Thyroid gland (tissue), 4 donors: ENCODE measurements at places on chromosomes 5 and 9. TPM values are rescaled to one million over a fixed set of nuclear protein-coding genes. Genes with fewer than 3 reads are reported as not detected.

PRELID2 gene
- 27.9 TPM for total RNA-seq

EGFL7 gene
- total RNA-seq = 143 TPM

CARTPT gene
- not detected for total RNA-seq

SPATA31C1 gene
- not detected for total RNA-seq

CDO1 gene
- 19.5 TPM for total RNA-seq

EIF4E1B gene
- not detected for total RNA-seq

TSLP gene
- 0.11 TPM for total RNA-seq

OR13J1 gene
- total RNA-seq = not detected

DNA sequence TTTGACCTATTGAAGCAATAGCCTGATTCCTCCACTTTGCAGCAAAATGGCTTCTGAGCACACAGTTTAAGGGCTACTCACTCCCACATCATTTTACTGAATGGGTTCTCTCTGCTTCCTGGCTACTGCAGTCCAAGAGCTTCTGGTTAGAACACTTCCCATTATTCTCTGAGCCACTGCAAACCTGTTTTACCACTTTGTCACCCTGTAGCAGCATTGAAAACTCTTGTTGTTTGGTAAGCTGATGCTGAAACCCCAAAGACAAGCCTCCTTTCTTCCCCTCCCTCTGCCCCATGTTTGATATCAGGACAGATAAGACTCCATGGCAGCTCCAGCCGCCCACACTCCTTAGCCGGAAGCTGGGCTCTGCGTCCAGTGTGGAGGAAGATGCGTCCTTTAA lies 84.4 kb upstream of the RARS1 start:
- peaks cover 9% of the 10 kb centered on the region for H3K36me3 ChIP-seq
- no peaks in the 10 kb centered on the region for H3K27me3 ChIP-seq
- no peak overlapping the region for H3K27ac ChIP-seq
- no peaks in the 10 kb centered on the region for H3K4me1 ChIP-seq
- peak; percentile 29 for DNase-seq
- H3K4me3 ChIP-seq = no peak overlapping the region

DNA sequence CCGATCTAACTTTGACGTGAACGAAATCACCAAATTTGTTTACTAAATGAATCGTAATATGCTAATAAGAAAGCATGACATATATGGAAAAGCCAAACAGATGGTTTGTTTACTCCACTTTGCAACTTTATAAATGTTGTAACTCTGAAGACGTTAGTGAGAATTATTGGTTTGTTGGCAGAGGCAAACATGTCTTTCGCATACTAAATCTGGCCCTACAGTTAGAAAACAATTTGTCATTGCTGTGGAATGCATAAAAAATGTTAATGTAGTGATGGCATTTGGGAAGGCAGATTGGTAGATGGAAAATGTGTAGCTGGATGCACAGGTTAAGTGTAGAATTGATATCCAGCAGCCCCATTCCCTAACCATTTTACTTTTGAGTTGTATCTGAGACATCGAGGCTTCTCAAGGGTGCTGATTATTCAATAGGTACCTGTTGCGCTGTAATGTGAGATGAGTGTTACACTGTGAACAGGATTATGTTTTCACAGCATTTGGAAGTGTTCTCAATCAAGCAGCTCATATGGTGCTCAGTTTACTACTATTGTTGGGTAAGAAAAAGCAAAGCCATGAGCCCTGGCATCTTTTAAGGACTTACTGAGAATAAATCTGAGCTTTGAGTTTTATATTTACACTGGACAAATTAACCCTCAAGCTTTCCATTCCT lies 444.8 kb downstream of the BNC2 start:
- no peak for DNase-seq
- no peaks in the 10 kb centered on the region for H3K27me3 ChIP-seq
- no peaks in the 10 kb centered on the region for H3K4me1 ChIP-seq
- no peaks in the 10 kb centered on the region for H3K36me3 ChIP-seq

DNA sequence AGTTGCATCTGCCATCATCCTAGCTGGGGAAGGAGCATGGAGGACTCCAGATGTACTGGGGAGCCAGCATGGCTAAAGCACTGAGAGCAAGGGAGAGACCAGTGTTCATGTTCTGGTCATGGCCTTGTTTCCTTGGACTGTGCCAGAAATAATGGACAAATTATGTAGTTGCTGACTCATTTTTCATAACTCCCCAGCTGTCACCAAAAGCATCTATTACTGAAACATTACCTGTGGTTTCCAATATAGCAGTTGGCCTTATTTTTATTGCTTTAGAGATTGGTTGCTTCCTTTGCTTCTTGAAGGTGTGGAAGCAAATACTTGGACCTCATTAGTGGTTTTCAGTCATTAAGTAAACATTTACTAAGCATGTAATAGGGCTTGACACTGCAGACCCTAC lies 11.3 kb downstream of the RALGPS1 start:
- no peak overlapping the region for H3K27ac ChIP-seq
- no peaks in the 10 kb centered on the region for H3K36me3 ChIP-seq
- no peak for DNase-seq
- no peaks in the 10 kb centered on the region for H3K27me3 ChIP-seq

DNA sequence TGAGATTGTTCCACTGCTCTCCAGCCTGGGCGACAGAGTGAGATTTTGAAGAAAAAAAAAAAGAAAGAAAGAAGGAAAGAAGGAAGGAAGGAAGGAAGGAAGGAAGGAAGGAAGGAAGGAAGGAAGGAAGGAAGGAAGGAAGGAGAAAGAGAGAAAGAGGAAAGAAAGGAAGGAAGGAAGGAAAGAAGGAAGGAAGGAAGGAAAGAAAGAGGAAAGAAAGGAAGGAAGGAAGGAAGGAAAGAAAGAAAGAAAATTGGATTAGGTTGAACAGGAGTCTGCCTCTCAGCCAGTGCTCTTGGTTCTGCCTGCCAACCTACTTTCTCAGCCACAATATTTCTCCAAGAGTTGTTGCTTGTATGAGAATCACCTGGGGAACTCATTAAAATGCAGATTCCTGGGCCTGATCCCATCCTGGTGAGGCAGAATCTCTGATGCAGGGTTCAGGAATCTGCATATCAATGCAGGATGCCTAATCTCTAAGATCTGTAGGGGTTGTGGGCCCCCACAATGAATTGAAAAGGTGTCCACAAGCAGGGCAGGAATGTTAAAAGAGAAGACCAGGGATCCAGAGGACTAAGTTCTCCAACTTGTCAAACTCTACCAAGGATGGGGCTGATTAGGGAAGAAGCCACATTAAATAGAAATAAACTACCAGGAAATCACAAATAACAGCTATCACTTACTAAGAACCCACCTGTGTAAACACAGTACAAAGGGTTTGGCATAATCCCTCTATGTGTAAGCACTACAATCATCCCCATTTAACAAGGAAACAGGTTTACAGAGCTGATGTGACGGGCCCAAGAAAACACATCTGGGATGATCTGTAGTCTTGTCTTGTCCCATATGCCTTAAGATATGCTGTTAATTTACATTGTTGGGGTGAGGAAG lies 23.4 kb upstream of the GALNT10 start:
- no peak overlapping the region for H3K27ac ChIP-seq
- DNase-seq = no peak
- no peaks in the 10 kb centered on the region for H3K4me1 ChIP-seq
- no peaks in the 10 kb centered on the region for H3K36me3 ChIP-seq

DNA sequence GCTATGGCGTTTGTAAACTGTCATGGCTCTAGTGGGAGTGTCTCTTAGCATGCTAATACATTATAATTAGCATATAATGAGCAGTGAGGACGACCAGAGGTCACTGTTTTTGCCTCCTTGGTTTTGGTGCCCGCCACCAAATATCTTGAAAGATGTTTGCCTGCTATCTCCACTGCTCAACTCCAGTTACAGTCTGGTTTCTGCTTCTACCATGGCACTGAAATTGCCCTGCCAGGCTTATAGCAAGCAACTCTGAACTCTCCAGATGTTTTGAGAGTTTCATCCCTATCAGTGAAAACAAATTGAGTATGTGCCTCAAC lies 122.1 kb upstream of the SPRY4 start:
- peak overlapping the region; percentile 35 for H3K27ac ChIP-seq
- no peaks in the 10 kb centered on the region for H3K4me1 ChIP-seq
- no peaks in the 10 kb centered on the region for H3K36me3 ChIP-seq
- no peaks in the 10 kb centered on the region for H3K27me3 ChIP-seq
- no peak overlapping the region for H3K4me3 ChIP-seq

DNA sequence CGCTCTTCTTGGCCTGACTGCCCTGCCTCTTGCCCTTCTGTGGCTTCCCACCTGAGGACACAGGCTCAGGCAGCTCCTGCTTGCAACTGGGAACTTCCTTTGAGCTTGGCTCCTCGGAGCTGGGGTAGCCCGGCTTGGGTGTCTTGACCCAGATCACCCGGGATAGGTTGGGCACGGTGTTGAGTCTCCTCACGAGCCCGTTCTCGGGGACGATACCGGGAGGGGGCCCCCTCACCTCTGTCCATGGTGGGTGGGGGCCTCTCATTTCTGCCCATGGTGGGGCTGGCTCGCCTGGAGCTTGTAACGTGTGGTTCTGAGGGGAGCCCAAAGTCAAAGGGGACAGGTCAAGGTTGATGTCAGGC lies 7.8 kb upstream of the DDX41 start:
- no peaks in the 10 kb centered on the region for H3K27me3 ChIP-seq
- peaks cover 67% of the 10 kb centered on the region for H3K36me3 ChIP-seq
- DNase-seq = no peak
- H3K4me1 ChIP-seq = no peaks in the 10 kb centered on the region

DNA sequence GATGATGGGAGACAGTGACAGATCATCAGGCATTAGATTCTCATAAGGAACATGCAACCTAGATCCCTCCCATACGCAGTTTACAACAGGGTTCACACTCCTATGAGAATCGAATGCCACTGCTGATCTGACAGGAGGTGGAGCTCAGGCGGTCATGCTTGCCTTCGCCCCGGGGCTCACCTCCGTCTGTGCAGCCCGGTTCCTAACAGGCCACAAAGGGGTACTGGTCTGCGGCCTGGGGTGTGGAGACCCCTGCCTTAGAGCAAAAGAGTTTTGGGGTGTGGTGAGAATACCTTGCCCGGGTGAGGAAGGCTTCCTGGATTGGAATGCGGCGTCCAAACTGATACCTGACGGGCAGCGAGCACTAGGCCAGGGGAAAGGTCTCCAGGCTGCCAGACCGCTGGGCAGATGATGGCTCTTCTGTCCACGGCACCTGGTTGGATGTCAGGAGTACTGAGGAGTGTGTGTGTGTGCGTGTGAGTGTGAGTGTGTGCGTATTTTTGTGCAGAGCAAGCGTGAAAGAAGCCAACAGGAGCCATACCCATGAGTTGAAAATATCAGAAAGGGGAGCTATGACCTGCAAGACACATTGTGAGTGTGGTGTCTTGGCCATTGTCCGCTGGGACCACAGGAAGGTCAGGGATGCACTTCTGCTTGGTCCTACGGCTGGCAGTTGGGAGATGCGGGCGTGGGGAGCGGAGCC lies 55.4 kb downstream of the ACER2 start:
- H3K4me1 ChIP-seq = peaks cover 25% of the 10 kb centered on the region
- H3K27ac ChIP-seq = no peak overlapping the region
- no peaks in the 10 kb centered on the region for H3K27me3 ChIP-seq
- peak overlapping the region; percentile 36 for H3K4me3 ChIP-seq
- peak; percentile 4 for DNase-seq
- H3K36me3 ChIP-seq = no peaks in the 10 kb centered on the region

DNA sequence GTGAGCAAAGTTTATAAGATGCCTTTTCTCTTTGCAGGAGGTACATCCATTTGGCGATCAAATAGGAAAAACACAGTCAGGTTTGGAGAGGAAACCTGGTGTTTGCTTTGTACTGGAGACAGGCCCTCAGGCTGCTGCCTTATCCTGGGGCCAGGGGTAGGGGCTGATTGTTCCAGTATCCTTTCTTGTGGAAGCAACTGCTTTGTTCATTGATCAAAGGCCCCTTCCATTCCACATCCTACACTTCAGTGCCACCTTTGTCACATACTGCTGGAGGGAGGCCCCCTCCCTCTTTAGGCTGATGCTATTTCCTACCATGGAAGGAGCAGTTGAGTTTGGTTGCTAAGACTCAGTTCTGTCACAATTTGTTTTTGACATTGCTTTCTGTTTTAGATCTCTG lies 778.1 kb downstream of the TLR4 start:
- H3K27ac ChIP-seq = no peak overlapping the region
- H3K27me3 ChIP-seq = no peaks in the 10 kb centered on the region
- no peak overlapping the region for H3K4me3 ChIP-seq
- H3K36me3 ChIP-seq = no peaks in the 10 kb centered on the region

GRCh38 chr9:38318759-38319495 lies 73.6 kb upstream of the ALDH1B1 start:
- no peak overlapping the region for H3K4me3 ChIP-seq
- peaks cover 14% of the 10 kb centered on the region for H3K4me1 ChIP-seq
- no peaks in the 10 kb centered on the region for H3K36me3 ChIP-seq
- H3K27me3 ChIP-seq = no peaks in the 10 kb centered on the region
- peak overlapping the region; percentile 21 for H3K27ac ChIP-seq

- no peaks in the 10 kb centered on the region for H3K36me3 ChIP-seq
- no peaks in the 10 kb centered on the region for H3K4me1 ChIP-seq
- no peak overlapping the region for H3K4me3 ChIP-seq
- DNase-seq = no peak
- no peaks in the 10 kb centered on the region for H3K27me3 ChIP-seq
Observed at GRCh38 chr9:18623221-18624079, 149.5 kb downstream of the ADAMTSL1 start.

DNA sequence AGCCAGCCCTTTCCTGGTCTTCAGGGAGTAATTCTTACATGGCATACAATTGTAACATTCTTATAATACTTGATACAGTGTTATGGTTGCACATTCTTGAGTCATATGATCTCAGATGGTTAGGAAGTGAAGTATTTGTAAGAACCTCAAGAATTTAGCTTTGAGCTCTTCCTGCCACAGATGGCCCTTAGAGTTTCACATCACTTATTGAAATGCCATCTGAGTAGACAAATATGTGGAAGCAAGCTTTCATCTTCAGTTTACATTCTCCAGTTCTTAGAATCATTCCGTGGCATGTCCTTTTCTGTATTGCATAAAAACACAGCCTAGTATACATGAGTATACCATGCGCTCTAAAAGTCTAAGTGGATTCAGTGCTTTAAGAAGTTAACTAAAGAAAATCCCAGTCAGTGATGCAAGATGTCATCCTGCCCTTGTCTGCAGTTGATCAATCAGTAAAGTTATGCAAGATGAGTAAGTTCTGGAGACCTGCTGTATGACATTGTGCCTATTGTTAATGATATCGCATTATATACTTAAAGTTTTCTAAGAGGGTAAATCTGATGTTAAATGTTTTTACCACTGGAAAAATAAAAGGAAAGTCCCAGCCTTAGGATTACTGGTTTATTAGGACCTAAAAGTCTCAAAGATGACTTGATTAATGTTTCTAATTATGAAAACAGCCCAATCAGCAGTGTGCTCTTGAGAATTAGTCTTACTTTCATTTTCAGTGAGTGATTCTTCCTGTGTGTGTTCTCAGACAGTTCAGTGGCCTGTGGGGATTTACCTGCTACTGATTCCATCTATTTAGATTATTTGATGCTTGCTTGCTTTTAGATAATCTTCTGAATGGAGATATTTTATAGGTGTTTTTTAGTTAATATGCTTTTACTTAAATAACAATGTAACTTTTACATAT lies 29.4 kb downstream of the RHOBTB3 start:
- H3K27ac ChIP-seq = peak overlapping the region; percentile 97
- peaks cover 2% of the 10 kb centered on the region for H3K36me3 ChIP-seq
- peaks cover 41% of the 10 kb centered on the region for H3K4me1 ChIP-seq
- DNase-seq = no peak
- H3K4me3 ChIP-seq = no peak overlapping the region
- no peaks in the 10 kb centered on the region for H3K27me3 ChIP-seq

GRCh38 chr5:125394661-125395280 lies 648.3 kb upstream of the ZNF608 start:
- DNase-seq = no peak
- no peak overlapping the region for H3K27ac ChIP-seq
- no peaks in the 10 kb centered on the region for H3K4me1 ChIP-seq
